ENCODE measurements at places on chromosomes 2 and 18.

GRCh38 chr2:27021253-27022049 lies 11.3 kb upstream of the TMEM214 start:
- no peak for DNase-seq

- DNase-seq = no peak
Measured at GRCh38 chr18:5969989-5970403, 74.7 kb upstream of the TMEM200C start.

GRCh38 chr18:9726936-9727335 lies 18.8 kb downstream of the RAB31 start:
- no peak for DNase-seq

GRCh38 chr2:175880-176820 lies 87.7 kb downstream of the SH3YL1 start:
- DNase-seq = no peak

DNA sequence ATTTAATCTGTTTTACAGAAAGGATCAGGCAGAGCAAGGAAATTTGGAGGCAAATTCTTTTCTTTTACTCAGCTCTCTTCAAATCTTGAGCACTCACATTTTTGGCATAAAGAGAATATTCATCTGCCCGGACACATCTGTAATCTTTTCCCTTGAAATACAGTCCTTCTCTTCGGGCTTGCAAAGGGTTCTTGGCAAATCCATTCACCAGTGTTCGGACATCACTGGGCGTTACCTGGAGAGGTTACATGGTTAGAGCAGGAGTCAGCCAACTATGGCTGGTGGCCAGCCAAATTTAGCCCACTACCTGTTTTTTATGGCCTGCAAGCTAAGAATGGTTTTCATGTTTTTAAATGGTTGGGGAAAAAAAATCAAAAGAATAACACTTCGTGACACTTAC lies 2.1 kb downstream of the PFN4 start:
- no peak for DNase-seq

DNA sequence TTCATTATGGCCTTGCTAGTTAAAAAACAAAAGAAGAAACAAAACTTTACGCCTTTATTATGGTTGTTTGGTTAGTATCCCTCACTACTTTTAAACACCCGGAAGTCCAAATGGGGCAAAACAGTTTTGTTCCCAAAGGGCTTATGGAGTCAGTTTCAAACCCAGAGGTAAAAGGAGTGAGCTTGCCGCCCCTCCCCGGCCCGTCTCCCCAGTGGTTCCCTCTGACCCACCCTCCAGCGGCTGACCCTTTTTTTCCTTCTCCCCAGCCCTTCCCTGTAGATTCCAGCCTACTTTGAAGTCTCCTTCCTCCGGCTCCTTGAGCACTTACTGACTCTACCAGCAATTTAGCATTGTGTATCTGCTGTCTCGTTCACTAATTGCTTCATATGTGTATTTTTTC lies 209.2 kb downstream of the ICOS start:
- no peak for DNase-seq

- no peak for DNase-seq
Measured at GRCh38 chr18:36389811-36390581, 92.5 kb downstream of the FHOD3 start.

- DNase-seq = no peak
Measured at GRCh38 chr2:110946902-110947301, 173.8 kb upstream of the BCL2L11 start.

- DNase-seq = peak; percentile 75
Measured at GRCh38 chr2:171878481-171878993, 15.5 kb downstream of the SLC25A12 start.

GRCh38 chr18:72584787-72585186 lies 40.6 kb upstream of the CBLN2 start:
- no peak for DNase-seq

DNA sequence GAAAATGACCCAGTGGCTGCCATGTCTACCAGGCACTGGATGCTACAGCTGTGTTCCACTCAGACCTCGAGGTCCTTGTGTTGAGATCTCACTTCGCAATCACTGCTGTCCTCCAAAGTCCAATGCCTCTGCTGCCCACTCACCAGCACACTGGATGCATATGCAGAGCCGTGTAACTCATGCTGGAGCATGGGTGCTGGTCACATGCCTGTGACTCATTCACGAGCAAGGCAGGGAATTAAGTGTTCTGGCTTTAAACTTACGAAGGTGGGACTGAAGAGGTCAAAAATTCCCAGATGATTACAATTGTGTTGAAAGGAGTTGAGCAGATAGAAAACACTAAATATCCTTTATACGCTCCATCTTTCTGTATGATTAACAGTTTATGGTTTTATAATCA lies 417.5 kb downstream of the NUP35 start:
- no peak for DNase-seq

- no peak for DNase-seq
Measured at GRCh38 chr2:31433541-31433940, 19.0 kb upstream of the XDH start.
